Iris pigment epithelial cell (primary cell): ENCODE measurements at places on chromosomes 12 and 14.

GRCh38 chr12:117507548-117507947 lies 146.1 kb upstream of the NOS1 start:
- no peak for DNase-seq

DNA sequence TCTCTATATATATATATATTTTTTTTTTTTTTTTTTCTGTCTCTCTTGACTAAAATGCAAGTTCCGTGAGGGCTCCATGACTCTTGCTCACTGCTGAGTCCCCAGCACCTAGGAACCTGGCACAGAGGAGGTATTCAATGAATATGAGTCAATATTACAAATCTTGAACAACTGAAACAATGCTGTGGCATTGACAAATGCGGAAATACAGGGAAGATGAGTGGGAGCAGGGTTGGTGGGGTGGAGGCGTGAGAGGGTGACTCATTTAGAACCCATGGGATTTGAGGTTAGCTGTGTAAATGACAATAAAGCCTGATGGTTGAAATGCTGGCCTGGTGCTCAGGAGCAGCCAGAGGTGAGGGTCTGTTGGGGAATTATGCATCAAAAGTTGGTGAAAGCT lies 121.7 kb upstream of the FUT8 start:
- DNase-seq, result peak; percentile 88

DNA sequence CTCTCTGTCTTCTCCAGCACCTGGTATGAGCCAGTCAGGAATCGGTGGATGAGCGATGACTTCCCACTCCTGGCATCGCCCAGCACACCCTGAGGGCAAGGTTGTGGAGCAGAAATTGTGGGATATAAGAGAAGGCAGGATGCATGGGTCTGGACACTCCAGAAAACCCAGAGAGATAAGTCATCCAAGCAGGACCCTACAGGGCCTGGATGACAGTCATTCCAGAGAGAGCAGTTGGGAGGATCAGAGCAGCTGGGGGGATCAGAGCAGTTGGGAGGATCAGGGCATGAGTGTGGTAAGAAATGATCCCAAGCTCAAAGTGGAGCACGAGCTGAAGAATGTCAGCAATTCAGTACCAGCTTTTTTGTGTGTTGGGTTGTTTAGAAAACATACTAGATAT lies 4.0 kb downstream of the AGAP2 start:
- DNase-seq, result no peak

GRCh38 chr14:67951529-67952135 lies 132.1 kb downstream of the RAD51B start:
- peak; percentile 81 for DNase-seq

GRCh38 chr12:79674629-79675028 lies 16.1 kb downstream of the PAWR start:
- peak; percentile 75 for DNase-seq

GRCh38 chr14:63663428-63664341 lies 22.0 kb upstream of the WDR89 start:
- peak; percentile 23 for DNase-seq

DNA sequence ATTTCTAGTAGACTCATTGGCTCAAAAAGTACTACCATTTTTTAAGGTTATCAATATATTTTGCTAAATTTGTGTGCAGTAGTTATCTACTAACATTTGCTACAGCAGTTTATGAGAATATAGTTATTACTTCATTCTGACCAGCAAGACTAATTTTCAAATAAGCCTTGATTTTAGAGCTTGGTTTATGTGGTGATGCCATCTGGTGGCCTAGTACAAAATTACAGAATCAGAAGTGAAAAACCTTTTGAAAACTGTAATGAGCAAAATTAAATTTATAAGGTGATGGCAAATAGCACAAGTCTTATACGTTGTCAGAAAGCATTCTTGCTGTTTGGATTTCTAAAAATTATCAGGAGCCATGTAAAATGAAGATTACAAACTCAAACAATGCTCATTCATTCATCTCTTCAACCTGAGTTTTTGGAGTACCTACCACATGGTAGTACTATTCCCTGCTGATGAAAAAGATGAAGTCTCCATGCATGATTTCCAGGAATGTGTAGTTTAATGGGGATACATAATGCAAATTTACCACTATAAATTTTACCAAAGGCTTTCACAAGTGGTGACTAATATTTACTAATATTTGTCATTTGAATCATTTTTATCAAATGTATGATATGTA lies 51.0 kb downstream of the MAGOHB start:
- DNase-seq, result peak; percentile 54

GRCh38 chr14:22386924-22387775 lies 201.9 kb downstream of the DAD1 start:
- peak; percentile 70 for DNase-seq

GRCh38 chr14:40694023-40694422 lies 912.7 kb upstream of the LRFN5 start:
- DNase-seq, result no peak

GRCh38 chr12:123062681-123063486 lies 82.4 kb downstream of the ARL6IP4 start:
- DNase-seq, result peak; percentile 86

DNA sequence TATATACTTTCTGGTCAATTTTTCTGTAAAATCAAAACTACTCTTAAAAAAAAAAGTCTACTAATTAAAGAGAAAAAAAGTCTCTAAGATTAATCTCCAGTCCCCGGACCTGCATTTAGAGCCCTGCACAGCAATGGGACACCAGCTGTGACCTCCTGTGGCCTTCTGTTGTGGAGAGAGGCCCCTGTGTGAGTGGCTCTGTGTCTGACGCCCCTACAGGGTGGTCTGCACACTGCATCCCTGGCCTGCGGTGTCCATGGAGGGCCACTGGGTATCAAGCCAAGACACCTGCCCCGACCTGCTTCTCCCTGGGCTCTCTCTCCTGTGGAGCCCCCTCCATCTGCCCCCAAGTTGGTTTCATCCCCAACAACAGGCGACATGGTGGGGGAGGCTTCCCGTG lies 248.0 kb upstream of the DIO3 start:
- no peak for DNase-seq

DNA sequence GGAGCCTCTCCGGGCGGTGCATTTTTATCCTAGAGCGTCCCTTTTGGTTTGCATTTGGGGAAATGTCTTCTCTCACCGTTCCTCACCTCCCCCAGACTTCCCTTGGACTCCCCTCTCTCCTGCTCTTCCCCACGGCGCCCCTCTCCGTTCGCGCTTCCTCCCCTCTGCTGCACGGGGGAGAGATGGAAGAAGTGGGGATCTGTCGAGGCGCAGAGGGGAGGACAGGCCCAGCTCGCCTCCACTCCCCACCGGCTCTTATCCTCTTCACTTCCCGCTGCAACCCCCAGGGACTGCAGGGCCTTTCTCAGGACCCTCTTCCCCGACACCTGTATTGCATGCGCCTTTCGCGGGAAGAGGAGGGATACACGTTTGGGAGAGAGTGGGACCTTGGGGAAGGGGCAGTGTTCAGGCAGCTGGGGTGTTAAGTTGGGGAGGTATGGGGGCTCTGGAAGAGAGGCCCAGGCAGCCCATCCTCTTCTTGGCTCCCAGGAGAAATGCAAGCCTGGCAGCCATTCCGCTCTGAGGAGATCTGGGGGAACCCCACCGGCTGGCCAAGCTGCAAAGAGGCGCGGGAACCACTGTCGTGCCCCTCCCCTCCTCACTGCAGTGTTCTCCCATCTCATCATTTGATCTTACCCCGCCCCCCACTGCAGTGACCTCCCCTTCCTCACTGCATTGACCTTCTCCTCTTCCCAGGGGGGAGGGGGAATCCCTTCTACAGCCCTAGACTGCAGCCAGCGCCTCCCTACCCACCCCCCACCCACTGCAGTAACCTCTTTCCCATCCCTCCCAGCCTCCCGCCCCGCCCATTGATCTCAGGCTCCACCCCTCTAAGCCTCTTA lies 788 bp downstream of the ENO2 start:
- no peak for DNase-seq

GRCh38 chr12:112096070-112096469 lies 12.5 kb downstream of the NAA25 start:
- no peak for DNase-seq

DNA sequence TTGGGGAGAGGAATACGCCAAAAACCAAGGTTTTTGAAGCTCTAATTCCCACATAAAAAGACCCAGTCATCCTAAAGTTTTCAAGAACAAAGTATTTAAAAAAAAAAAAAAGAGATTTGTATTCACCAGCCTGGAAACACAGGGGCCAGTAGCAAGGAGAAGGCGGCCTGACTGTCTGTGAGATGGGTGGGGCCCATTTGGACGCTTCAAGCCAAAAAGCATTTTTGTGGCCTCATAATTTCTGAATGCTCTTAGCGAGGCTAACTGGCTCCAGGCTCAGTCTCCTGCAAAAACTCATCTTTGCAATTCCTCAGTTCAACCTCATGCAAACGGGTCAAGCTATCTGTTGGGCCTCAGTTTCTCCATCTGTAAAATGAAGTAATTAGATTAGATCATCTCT lies 514.1 kb downstream of the MED13L start:
- DNase-seq, result no peak

DNA sequence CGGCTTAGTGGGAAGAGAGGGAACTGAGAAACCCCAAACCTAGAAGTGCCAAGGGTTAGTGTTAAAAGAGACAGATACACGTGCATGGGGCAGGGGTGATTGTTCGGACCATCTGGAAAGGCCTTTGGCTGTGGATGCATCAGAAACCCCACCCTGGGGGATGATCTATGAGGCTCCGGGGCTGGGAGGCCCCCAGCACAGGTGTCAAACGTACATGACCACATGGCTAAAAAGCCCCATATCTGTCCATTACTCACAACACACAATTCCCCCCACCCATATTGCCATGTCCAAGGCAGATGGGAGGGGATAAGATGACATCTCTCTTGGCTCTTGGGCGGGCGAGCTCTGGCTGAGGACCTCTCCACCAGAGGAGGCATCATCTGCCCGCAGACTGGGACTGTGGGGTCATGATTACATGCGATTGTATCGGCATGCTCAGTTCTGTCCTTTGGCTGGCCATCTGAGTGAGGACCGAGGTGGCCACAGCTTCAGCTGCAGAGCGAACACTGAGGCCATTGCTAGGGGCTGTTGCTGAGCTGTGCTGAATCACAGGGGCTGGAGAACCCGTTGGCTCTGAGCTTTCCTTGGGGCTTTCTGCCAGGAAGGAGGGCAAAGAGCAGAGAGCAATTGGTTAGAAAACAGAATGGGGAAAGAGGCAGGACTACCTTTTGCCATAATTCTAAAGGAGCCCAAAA lies 9.6 kb upstream of the NPFF start:
- no peak for DNase-seq

DNA sequence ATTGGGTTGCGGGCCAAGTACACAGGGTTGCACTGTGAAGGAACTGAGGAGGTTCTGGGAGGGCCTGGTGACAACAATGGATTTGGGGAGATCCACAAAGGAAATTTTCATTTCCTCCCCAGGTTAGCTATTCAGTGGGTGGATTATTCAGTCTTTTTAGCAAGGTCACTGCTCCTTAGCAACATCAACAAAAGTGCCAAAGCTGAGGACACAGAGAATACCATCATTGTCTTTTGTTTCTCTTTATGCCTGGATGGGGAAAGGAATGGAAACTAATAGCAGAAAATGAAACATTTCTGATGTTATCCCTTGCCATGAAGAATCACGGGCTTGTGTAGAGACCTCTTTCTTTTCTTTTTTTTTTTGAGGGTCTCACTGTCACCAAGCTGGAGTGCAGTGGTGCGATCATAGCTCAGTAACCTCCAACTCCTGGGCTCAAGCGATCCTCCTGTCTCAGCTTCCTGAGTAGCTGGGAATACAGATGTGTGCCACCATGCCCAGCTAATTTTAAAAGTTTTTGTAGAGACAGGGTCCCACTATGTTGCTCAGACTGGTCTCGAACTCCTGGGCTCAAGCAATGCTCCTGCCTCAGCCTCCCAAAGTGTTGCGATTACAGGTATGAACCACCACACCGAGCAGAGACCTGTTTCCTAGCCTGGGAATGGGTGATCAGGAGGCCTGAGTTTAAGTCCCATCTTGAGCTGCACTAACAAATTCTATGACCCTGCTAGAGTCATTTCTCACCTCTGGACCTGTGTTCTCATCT lies 6.5 kb downstream of the PPP1R3E start:
- no peak for DNase-seq

DNA sequence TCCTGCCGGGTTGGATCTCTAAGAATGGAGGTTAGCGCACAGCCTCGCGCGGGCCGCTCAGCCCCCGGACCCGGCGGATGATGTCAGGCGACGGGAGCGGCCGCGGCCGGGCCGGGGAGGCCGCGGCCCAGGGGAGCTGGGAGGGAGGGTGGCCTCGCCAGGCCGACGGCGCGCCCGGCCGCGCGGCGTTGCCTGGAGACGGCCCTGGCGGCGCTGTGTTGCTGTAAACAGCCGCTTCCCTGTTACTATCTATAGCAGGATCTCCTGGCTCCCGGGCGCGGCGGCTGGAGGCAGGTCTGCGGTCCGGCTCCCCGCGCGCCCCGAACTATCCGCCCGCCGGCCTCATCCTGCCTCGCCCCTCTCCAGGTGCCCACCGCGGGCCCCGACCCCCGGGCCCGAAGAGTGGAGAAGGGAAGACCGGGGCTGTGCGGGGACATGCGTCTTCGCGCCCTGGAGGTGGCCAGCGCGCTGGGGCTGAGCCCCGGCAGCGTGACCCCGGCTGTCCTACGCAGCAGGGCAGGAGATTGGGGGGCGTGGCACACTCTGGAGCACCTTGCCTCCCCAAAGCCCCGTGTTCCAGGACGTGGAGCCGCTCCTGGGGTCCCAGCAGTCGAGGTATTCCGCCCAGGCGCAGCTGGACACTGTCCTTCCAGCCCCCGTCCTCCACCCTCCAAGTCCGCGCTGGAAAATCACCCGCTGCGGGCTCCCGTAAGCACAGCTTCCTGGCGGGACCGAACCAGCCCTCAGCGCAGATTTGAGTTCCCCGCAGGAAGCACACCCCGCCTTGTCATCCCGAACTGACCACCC lies 1.4 kb upstream of the FOS start:
- peak; percentile 94 for DNase-seq

GRCh38 chr14:88029500-88029899 lies 24.6 kb downstream of the GPR65 start:
- DNase-seq, result no peak

DNA sequence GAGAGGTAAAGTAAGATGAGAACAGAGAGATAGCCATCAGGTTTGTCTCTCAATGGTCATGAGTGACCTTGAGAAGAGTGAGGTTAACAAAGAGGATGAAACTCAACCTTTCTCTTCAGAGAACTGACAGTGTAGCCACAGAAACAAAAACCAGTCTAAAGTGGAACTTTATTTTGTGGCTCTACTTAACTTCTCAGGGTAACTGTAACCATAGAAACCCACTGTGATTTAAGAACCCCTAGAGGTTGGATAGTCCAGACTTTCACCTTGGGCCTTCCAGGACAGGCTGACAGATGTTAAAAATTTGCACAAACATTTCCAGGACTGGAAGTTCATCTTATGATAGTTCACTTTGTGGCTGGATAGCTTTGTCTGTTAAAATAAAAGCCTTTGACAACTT lies 48.5 kb downstream of the ATP23 start:
- no peak for DNase-seq

DNA sequence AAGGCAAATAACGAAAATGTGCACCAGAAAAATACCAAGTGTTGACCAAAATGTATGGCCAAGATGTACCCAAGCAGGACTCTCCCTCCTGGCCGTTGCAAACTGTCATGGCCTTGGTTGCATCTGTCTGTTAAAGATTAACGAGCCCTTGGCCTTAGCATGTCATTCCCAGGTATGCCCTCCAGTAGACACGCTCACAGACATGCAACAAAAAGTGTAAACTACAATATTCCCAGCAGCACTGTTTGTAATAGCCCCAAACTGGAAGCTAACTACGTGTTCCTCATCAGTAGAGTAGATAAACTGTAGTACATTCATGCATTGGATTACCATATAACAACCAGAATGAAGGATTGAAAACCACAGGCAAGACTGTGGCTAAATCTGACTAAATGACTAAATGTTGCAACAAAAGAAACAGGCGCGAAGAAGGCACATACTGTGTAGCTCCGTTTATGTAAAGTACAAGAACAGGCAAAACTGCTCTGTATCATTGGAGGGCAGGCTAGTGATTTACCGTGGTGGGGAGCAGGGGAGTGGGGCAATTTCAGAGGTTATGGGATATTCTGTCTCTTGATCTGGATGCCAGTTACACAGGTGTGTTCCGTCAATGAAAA lies 232.8 kb upstream of the DIO3 start:
- no peak for DNase-seq
